ENCODE measurements at places on chromosomes 11 and 22.

GRCh38 chr22:46090036-46090591 lies 60.2 kb upstream of the PPARA start:
- no peak for DNase-seq

DNA sequence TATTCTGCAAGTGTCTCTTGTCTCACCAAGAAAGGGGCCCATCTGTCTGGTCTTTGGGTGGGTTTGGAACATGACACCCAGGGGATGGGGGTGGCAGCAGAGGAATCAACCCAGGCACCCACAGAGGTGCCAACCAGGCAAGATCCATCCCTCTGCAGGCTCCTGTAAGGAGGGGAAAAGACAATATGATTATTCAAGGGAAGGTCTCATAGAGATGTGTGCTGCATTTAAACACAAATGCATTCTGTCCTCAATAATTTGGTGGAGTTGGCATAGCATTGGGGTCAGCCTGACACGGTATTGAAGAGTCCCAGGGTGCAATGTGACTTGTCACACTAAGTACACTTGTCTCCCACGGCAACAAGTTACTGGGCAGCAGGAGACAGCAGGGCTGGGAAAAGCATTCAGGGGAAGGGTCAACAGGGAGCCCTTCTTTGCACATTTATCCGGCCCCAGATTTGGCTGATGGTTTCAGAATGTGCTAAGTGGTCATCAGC lies 33.1 kb upstream of the SPON1 start:
- peak; percentile 47 for DNase-seq

GRCh38 chr22:30249049-30250038 lies 2.8 kb upstream of the LIF start:
- DNase-seq, result no peak

DNA sequence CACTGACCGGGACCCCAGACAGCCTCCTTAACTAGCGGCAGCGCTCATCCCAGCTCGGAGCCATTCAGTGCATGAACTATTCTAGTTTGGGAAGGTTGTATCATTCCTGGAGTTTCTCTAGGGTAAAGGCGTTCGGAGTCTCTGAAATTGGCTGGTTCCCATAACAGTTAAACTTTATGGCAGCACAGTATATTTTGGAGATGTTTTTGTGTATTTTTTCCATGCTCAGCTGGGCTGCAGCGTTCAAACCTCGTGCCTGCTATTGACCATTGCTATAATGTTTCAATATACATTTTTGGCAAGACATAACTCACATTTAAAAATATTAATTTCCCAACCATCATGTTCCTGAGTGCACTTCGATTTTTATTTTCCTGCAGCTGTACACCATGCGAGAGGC lies 169.7 kb downstream of the ST3GAL4 start:
- no peak for DNase-seq

DNA sequence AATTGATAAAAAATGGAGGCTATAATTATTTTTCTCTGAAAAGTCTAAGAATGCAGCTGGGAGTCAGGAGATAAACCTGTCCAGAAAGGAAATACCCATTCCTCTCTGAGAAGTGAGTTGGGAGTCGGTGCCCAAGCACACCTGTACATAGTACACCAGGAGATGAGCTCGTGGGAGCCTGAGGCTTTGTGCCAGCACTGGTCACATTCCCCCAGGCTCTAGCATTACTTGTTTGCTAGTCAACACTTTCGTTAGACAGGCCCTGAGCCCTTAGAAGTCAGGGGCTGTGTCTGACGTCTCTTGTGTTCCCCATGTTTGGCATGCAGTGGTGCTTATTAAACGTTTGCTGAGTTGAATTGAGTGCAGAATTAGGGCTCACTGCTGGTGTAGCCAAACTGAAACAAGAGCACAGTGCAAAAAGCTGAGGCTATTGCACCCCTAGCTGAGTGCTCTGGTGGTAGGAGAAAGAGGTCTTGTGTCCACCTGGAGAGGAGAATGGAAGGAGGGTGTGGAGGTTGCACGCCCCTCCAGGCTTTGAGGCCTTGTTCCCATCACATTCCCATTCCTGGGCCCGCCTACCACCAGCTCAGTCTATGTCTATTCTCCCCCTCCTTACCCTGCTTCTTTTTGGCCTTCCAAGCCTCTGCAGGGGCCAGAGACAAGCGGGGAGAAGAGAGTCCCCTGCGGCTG lies 6.8 kb downstream of the ROBO4 start:
- DNase-seq, result no peak

DNA sequence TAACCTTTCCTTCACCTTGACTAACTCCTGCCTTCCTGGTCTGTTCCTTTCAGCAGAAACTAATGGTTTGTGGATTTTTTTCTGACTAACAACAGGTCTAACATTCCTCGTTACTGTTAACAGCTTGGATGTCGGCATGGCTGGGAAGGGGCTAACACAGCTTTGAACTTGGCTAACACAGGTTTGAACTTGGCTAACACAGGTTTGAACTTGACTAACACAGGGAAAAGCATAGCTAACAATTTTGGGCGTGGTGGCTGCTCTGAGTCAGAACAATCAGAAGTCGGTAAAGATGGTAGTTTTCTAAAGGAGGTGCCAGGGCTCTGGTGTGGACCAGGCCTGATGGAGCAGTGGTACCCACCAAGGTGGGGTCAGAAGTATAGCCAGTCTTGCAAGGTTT lies 16.1 kb downstream of the MIAT start:
- DNase-seq, result no peak

GRCh38 chr11:45304111-45304991 lies 18.2 kb upstream of the SYT13 start:
- no peak for DNase-seq

GRCh38 chr22:17483688-17484372 lies 79.5 kb upstream of the SLC25A18 start:
- DNase-seq, result no peak

DNA sequence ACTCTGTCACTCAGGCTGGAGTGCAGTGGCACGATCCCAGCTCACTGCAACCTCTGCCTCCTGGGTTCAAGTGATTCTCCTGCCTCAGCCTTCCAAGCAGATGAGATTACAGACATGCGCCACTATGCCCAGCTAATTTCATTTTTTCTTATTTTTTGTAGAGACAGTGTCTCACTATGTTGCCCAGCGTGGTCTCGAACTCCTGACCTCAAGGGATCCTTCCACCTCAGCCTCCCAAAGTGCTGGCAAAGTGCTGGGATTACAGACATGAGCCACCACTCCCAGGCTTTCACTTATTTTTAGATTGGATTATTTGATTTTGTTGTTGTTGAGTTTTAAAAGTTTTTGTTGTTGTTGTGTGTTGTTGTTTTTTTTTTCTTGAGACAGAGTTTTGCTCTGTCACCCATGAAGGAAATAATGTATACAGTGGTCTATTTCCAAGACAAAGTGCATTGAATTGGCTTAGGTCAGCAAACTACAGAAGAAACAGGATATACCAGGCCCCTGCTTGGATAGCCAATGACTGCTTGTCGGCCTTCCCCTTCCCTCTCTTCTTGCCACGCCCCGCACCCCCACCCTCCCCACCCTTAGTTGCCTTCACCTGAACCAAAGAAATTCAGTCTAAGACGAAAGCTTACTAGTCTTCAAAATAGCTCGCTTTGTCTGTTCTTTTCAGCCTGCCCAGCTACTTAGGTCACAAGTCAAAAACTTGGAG lies 91.8 kb upstream of the CLDN5 start:
- no peak for DNase-seq

- no peak for DNase-seq
These were observed 23.5 kb downstream of the CHST1 start for GRCh38 chr11:45641961-45642360.

DNA sequence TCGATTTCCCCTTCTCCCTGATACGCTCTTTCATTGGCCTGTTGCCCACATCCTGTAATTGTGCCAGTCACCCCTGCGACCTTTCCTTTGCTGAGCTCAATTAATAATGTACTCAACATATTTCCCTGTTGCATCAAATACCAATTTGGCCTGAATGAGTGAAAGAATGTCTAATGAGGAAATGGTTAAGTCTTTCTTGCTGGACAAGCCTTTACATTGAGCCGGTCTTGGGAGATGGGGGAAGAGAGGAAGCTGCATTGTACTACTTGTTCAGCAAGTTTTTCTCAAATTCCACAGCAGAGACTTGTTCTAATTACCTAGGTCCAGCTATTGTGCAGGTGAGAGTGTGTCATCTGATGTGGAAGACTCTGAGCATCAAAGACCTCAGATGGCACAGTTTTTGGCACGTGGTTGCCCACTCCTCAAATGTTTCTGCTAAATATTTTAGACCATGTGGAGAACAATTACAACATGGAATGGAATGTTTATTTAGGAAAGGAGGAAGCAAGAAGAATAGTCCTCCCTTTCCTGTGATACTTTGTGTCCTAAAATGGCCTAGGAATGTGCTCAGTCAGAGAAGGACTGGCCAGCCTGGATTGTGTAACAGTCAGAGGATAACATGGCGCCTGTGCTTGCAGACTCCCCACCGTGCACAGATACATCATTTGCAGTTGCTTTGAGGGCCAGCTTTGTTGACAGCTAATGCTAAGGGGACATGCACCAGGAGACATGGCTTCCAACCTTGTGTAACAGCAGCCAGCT lies 129.5 kb upstream of the E2F8 start:
- no peak for DNase-seq

GRCh38 chr11:77602381-77603088 lies 12.8 kb downstream of the AQP11 start:
- DNase-seq, result peak; percentile 18
